Stimulated activated CD4-positive, alpha-beta T cell treated with anti-CD3 and anti-CD28 coated beads, TNF-alpha, amount 100 ng/mL, for 4 hours (primary cell): ENCODE measurements at places on chromosomes 12 and 14.
A peak's percentile ranks its signal among the peaks of the same experiment; 100 is the strongest.

DNA sequence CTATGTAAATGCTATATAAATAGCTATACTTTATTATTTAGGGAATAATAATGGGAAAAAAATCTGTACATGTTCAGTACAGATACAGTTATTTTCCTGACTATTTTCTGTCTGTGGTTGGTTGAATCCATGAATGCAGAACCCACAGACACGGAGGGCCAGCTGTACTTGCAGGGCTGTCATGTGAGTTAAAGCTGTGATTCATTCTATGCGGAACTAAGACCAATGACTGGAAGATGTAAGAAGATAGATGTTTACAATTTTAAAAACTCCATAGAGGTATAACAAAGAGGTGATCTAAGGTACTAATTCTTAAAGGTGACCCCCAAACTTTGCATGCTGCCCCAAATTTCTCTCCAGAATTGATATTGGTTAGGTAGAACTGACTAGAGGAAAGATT is 14.6 kb downstream of the PCNX4 start:
- DNase-seq, result no peak

DNA sequence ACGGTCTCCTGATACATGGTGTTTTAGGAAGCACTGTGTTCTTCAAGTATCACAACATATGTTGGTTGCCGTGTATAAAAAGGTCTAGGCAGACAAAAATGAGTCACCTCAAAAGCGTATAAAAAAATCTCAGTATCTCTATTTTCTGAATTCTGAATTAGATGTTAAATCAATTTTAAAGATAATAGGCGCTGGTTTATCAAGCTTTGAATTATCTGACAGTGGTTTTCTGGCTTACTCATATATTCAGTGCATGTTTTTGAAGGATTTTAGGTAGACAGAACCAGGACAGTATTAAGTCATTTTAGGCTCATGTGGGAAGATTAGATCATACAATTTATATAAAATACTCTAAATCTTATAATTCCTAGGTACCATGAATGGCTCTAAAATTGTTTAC is 110.8 kb downstream of the TMTC2 start:
- no peak for DNase-seq

DNA sequence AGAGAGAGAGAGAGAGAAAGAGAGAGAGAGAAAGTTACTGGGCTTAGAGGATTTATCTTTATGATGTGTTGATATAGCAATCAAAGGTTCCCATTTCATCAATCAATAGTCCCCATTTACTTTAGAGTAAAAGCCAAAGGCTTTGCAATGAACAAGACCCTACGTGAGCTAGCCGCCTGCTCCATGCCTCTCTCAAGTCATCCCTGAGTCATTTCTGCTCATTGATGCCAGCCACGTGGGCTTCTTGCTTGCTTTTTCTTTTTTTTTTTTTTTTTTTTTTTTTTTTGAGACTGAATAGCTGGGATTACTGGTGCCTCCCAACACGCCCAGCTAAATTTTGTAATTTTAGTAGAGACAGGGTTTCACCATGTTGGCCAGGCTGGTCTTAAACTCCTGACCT is 70.9 kb downstream of the GPR135 start:
- DNase-seq, result no peak

DNA sequence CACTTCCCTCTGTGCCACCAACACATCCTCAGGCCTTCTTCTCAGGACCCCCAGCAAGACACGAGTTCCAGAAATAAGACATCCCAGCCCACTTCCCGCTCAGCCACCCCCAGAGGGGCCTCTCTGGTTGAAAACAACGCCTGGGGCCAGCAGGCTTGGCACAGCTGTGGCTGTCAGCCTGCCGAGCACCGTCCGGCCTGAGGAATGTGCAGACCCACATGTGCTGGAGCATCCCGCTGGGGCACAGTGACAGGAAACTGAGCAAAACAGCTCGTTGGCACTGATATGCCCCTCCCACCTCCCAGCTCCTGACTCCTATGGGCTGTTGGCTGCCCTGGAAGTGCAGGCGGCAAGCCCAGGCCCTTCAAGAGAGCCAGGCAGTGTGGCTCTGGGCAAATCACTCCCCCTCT is 1.4 kb downstream of the SYNE3 start:
- no peak for DNase-seq

GRCh38 chr14:101588990-101589389 is 27.7 kb downstream of the DIO3 start:
- DNase-seq, result no peak

DNA sequence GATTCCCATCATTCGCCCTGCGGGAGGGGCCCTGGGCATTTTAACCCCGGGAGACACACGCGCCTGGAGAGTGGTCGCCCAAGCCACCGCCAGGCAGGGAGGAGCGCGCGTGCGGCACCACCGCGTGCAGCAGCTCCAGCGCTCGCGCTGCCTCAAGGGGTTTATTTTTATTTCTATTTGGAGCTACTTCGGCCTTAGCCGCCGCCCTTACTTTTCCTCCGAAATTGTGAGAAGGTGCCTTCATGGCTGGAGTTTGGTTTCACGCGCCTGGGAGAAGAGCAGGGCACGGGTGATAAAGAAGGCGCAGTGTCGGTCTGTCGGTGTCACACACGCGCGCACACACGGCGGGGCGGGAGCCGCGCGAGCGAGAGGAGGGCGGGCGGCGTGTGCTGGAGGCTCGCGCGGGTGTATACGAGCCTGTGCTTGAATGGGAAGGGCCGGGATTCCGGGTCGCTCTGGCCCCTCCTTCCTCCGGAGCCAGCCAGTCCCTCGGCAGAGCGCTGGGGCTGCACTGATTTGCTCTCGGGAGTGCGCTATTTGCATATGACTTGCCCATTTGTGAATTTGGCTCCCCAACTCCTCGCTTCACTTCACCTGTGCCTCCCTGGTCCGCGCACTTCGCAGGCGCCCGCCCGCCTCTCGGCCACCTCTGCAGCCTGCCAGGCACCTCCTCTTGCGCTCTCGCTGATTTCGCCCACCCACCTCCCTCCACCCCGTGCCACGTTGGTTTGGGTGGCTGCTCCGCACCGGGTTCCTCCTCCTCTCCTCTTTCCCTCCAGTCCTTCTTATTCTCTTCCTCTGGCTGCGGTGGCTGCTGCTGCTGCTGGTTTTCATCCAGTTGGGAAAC is 932.3 kb downstream of the DIO2 start:
- DNase-seq, result no peak

GRCh38 chr12:47773062-47773857 is at the start of gene SLC48A1:
TSS of gene SLC48A1 (plus strand) at chr12:47773238. CDS start at chr12:47773305, 67 bp downstream.
- DNase-seq, result peak; percentile 45

GRCh38 chr12:8742501-8742900 is 44.7 kb downstream of the RIMKLB start:
- no peak for DNase-seq

- no peak for DNase-seq
These were observed 101.8 kb upstream of the ATF1 start for GRCh38 chr12:50662116-50662510.

GRCh38 chr12:121043067-121043466 is 4.0 kb upstream of the OASL start:
- DNase-seq, result no peak

DNA sequence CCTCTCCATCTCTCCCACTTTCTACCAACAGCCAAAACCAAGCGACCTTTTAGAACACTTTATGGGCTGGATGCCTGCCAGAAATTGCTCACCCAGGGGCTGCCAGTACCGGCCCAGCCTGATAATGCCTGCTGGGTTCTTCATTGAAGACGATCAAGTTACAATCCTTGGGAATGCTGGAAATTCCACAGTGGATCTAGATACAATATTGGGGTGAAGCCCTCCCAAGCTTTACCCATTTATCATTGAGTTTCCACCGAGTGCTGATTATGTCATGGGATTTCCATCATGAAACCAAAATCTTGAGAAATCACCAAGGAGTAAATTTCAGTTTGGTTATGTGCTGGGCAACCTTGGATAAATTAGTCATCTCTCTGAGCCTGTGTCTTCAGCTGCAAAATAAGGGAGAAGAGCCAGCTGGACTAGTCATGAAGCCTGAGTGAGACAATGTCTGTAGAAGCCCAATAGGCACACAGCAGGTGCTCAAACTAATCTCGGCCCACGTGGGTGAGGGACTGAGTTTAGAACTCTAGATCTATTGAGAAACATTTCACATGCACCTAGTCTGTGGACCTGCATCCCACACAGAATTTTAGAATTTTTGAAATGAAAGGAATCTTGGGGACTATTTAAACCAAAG is 75.5 kb upstream of the CLMN start:
- no peak for DNase-seq

DNA sequence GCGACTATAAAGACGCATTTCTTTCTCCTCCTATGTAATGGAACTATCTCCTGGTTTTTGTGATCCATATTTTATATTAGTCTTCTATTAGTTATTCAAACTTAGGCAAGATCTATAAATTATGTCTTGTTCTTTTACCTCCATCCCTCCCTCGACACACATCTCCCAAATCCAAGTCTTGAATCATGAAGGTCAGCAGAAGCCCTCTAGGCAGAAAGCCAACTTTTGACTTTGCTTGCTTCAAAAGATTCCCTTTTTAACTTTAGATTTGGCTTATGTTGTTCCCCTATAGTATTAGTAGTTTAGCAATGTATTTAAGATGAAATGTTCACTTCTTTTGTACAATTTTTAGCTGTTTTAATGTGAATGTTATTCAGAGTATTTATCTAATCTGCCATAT is 689.8 kb downstream of the SLC6A15 start:
- no peak for DNase-seq

DNA sequence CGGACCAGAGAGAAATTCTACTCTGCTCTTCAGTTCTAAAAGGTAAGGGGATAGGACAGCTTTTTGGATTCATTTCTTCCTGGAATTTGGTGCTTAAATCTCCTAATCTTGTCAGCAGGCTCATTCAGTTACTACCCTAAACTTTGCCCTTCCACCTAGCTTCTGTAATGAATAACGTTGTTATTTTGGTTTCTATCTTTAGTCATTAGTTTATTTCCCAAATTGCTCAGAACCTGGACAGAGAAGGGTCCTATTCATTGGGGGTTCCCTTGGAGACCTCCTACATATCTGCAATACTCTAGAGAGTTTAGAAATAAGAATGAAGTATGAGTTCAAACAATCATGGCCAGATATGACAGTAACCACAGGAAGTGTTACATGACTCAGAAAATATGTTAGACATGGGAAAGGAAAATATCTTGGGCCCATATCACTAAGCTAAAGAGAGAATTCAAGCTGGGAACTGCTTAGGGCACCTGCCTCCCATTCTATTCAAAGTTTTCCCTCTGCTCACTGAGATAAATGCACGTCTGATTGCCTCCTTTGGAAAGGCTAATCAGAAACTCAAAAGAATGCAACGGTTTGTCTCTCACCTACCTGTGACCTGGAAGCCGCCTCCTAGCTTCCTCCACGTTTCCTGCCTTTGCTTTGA is 87.9 kb downstream of the GAS2L3 start:
- no peak for DNase-seq

- no peak for DNase-seq
These were observed 120.9 kb downstream of the SINHCAF start for GRCh38 chr12:31205054-31205453.

DNA sequence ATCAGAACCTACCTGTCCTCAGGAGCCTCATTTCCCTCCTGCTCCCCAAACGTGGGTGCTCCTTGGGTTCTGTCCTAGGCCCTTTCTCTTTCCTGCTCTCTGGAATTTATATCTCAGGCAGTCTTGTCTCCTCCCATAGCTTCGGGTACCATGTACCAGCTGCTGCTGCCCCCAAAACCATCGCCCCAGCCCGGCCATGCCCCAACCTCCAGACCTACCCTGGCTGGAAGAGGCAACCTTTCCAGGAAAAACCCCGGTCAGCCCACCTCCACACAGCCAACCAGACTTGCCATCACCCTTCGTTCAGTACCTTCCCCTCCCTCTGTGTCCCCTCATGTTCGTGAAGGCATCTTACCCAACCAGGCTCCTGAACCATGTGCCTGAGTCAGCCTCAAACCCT is 165.1 kb downstream of the CALM1 start:
- DNase-seq, result no peak

DNA sequence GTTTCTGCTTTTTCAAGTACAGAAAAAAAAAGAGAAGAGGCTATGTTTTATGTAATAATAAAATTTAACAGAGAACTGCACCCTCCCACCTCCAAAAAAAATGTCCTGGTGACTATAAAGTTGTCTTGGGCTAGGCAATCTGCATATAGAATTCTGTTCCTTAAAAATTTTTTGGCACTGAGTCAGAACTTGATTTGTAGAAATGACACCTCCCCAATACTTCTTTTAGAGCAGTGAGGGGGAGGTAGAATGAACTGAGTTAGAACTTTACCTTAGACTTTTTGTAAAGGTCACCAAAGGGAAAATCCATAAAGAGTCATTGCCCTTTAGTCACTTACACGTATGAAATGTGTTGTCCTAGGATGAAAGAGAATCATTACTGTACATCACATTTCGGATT is 80.0 kb downstream of the BTG1 start:
- no peak for DNase-seq

DNA sequence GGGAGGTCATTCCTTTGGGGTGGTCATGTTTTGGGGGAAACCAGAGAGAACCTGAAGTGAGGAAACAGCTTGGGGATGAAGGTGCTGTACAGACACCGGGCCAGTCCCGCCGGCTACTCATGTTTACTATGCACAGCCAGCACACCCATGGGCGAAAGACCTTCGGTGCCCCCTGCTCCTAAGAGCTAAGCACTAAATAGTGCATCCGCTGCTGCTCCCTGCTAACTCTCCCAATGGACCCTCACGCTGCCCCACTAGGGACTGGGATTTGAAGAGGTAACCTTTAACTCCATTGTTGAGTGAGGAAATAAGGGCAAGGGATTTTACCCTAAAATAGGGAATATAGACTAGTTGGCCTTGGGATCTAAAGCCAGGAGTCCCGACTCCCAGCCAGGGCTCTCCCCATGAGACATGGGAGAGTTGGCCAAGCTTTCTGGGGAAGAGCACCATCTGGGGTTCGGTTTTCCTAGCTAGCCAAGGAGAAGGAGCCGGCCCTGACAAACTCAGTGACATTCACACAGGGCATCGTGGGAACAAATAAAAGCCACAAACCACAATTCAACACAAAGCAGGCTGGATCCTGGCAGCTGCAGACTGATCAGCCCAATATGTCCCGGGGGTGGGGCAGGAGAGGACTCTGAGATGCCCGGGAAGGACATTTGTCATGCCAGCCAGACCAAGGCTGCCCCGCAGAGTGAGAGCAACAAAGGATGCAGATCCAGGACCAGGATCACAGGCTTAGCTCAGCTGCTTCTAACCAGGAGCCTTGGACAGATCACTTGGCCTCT is 91.7 kb downstream of the SINHCAF start:
- DNase-seq, result no peak

GRCh38 chr12:101582937-101583336 is 11.8 kb upstream of the MYBPC1 start:
- no peak for DNase-seq

DNA sequence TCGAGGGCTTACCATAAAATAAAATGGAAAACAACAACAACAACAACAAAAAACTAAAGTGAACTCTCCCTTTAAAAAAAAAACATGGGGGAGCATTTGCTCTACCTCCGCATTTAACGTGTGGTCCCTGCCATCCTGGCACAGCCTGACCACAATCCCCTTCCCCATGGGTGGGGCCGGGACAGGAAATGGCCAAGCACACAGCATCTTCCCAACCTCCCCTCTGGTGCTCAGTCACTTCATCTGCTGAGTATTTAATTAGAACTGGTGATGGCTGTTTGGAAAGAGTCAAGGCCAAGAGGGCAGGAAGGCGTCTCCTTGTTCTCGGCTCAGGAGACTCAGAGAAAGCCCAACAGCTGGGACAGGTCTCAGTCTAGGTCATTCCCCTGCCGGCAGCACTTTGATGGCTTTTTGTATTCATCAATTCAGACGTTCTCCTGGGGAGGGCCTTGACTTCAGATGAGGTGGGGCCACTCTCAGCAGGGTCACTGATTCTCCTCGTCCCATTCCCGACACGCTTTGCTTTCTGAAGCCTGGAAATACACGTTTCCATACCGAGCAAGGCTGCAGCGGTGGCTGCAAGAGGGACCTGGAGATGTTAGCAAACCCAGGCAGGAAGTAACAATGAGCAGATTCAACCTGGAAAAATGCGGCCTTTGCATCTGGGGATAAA is 44.4 kb downstream of the ANO2 start:
- no peak for DNase-seq
